ENCODE measurements at places on chromosomes 12 and 14.

DNA sequence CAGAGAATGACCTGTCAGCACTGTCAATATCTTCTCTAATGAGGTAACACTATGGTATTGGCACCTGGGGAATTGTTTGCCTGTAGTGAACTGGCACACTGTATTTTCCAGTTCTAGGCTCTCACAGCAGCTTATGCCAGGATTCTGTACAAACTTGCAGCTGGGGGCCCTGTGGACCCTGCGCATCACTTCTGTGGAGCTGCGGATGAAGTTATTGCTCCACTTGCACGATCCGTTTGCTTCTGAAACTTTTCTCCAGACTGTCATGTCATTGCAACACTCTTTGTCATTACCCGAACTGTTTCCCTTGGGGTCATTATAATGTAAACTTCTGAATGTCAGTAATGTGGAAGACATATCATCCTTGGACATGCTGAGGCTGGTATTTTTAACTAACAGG is 3.9 kb downstream of the RNASE11 start:
- no peak for DNase-seq

DNA sequence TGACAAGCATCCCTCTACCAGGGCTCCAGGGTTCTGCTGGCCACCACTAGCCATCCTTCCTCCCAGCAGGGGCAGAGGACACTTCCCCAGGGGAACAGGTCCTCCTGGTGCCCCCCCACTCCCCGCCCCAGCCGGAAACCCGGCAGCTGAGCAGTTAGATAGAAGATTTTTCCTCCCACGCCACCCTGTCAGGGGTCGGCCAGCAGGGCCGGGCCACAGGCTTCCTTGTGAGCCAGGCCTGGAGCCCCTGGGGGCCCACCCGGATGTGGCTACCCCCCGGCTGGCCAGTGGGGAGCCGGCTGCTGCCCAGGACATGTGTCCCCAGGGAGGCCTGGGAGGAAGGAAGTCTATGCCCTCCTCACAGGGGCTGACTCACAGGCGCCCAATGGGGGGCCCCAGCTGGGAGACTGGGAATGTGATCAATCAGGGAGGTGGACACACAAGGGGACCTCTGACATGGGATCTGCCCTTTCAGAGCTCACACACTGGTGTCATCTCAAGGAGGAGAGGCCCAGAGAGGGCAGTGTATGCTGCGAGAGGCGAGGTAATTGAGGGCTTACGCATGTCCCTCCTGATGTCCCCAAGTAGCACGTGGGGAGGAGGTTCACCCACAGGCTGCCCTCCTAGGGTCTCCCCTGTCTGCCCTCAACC is 4.2 kb downstream of the SH2B3 start:
- no peak for DNase-seq

DNA sequence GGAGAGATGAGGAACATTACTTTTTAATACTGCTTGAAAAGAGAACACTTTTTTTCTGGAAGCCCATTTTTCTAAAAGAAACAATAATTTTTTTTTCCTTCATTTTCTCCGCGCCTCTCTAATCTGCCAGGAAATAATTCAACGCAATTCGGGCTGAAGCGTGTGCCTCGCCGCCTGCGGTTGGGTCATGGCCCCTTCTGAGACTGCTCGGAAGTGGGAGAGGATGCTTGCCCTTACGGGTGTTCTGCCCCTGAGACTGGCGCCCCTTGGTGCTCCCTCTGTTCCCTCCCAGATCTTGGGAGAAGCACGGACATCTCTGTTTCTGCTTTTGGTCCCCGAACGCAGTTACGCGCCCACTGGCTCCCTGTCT is 332 bp upstream of the TBC1D30 start:
- no peak for DNase-seq

- no peak for DNase-seq
Observed at GRCh38 chr14:76761960-76762410, 717 bp downstream of the VASH1 start.

GRCh38 chr12:52298677-52299190 is 7.4 kb upstream of the KRT81 start:
- no peak for DNase-seq
